ENCODE measurements at places on chromosomes 12 and 14. TPM values are rescaled to one million over a fixed set of nuclear protein-coding genes. Genes with fewer than 3 reads are reported as not detected.
A peak's percentile ranks its signal among the peaks of the same experiment; 100 is the strongest.

The ESPL1 gene
- total RNA-seq, result 39.3 TPM

The ASIC1 gene
- total RNA-seq, result 0.55 TPM

The TBC1D30 gene
- 7.4 TPM for total RNA-seq

The SLC4A8 gene
- total RNA-seq, result 9.7 TPM

DNA sequence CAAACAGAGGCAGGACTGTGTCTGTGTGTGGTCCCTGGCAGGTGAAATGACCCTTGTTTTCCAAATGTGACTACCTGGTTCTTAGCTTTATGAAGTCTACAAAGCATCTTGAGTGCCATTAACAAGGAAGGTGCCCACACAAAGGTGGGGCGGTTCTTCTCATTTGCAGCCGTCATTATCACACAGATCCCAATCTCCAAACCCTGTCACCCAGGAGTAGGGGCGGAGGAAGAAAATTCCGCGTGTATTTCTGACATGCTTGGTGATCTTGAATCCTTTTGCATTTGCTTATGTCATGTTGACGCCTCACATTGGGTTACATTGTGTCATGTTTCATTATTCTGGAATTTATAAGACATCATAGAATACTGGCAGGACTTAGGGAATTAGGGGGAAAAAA lies 277.3 kb downstream of the VRK1 start:
- H3K4me3 ChIP-seq, result no peak overlapping the region
- H3K36me3 ChIP-seq, result no peaks in the 10 kb centered on the region
- no peak overlapping the region for H3K27ac ChIP-seq

The CCDC196 gene
- total RNA-seq, result not detected

- H3K36me3 ChIP-seq, result no peaks in the 10 kb centered on the region
- no peak overlapping the region for H3K27ac ChIP-seq
- no peak for DNase-seq
- no peak overlapping the region for H3K4me3 ChIP-seq
- H3K4me1 ChIP-seq, result no peaks in the 10 kb centered on the region
Measured at GRCh38 chr12:113793250-113793649, 172.9 kb downstream of the RBM19 start.

GRCh38 chr12:57896115-57896433 lies 45.3 kb upstream of the ATP23 start:
- H3K27me3 ChIP-seq, result no peaks in the 10 kb centered on the region
- H3K4me1 ChIP-seq, result peaks cover 32% of the 10 kb centered on the region
- peak overlapping the region; percentile 36 for H3K27ac ChIP-seq
- no peaks in the 10 kb centered on the region for H3K36me3 ChIP-seq
- H3K4me3 ChIP-seq, result peak overlapping the region; percentile 44

The SFSWAP gene
- 53.3 TPM for total RNA-seq

The ACOT6 gene
- not detected for total RNA-seq

- H3K36me3 ChIP-seq, result no peaks in the 10 kb centered on the region
- H3K27me3 ChIP-seq, result no peaks in the 10 kb centered on the region
- H3K4me1 ChIP-seq, result peaks cover 21% of the 10 kb centered on the region
- no peak overlapping the region for H3K4me3 ChIP-seq
- H3K27ac ChIP-seq, result no peak overlapping the region
- DNase-seq, result no peak
Measured at GRCh38 chr12:77226368-77226767, 161.0 kb upstream of the E2F7 start.

DNA sequence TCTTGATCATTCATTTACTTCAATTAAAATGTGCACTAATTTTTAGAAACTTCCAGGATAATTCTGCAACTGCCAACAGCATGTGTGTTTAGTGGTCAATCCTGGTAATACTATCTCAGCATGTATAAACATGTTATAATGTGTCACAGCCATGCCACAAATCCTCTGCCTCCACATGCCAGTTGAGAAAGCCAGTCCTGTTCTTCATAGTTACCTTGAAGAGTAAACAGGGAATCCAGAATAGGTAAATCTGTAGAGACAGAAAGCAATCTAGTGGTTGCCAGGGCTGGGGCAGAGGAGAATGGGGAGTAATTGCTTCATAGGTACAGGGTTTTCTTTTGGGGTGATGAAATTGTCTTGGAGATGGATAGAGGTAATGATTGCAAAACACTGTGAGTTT lies 85.9 kb downstream of the ARMH4 start:
- H3K4me1 ChIP-seq, result no peaks in the 10 kb centered on the region
- H3K27ac ChIP-seq, result no peak overlapping the region
- no peaks in the 10 kb centered on the region for H3K27me3 ChIP-seq
- H3K36me3 ChIP-seq, result no peaks in the 10 kb centered on the region
- no peak overlapping the region for H3K4me3 ChIP-seq
- no peak for DNase-seq

DNA sequence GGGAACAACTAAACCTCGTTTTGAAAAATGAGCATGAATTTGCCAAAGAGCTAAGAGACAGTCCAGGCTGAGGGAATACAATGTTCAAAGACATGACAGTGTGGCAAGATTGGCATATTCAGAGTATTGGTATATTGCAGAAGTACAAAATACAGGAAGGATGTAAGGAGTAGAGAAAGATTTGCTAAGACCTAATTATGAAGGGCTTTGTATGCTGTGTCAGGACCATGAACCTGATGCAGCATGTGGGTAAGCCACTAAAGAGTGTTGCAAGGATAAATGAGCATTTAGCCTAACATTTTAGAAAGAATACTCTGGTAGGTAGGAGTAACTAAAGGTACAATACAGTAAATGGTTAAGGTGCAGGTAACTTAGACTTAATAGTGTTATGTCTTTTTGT lies 65.1 kb downstream of the KTN1 start:
- H3K27me3 ChIP-seq, result no peaks in the 10 kb centered on the region
- H3K27ac ChIP-seq, result no peak overlapping the region
- H3K36me3 ChIP-seq, result peaks cover 30% of the 10 kb centered on the region
- H3K4me3 ChIP-seq, result no peak overlapping the region

The PTPRR gene
- 0.46 TPM for total RNA-seq

The TSPAN19 gene
- total RNA-seq, result not detected

GRCh38 chr12:40351976-40352375 lies 127.2 kb downstream of the LRRK2 start:
- no peak overlapping the region for H3K27ac ChIP-seq
- H3K36me3 ChIP-seq, result no peaks in the 10 kb centered on the region
- no peaks in the 10 kb centered on the region for H3K4me1 ChIP-seq
- DNase-seq, result no peak
- no peaks in the 10 kb centered on the region for H3K27me3 ChIP-seq

GRCh38 chr14:70780396-70781075 lies 28.8 kb downstream of the MAP3K9 start:
- no peaks in the 10 kb centered on the region for H3K36me3 ChIP-seq
- H3K4me1 ChIP-seq, result no peaks in the 10 kb centered on the region
- no peaks in the 10 kb centered on the region for H3K27me3 ChIP-seq
- no peak for DNase-seq
- H3K27ac ChIP-seq, result no peak overlapping the region

- H3K36me3 ChIP-seq, result no peaks in the 10 kb centered on the region
- H3K4me1 ChIP-seq, result peaks cover 13% of the 10 kb centered on the region
- no peaks in the 10 kb centered on the region for H3K27me3 ChIP-seq
- no peak for DNase-seq
- no peak overlapping the region for H3K4me3 ChIP-seq
Measured at GRCh38 chr12:11693067-11693466, 43.6 kb downstream of the ETV6 start.

GRCh38 chr14:53603994-53604393 lies 352.6 kb downstream of the BMP4 start:
- H3K27me3 ChIP-seq, result peaks cover 1% of the 10 kb centered on the region
- no peak overlapping the region for H3K27ac ChIP-seq
- no peaks in the 10 kb centered on the region for H3K36me3 ChIP-seq
- no peaks in the 10 kb centered on the region for H3K4me1 ChIP-seq
- DNase-seq, result no peak

DNA sequence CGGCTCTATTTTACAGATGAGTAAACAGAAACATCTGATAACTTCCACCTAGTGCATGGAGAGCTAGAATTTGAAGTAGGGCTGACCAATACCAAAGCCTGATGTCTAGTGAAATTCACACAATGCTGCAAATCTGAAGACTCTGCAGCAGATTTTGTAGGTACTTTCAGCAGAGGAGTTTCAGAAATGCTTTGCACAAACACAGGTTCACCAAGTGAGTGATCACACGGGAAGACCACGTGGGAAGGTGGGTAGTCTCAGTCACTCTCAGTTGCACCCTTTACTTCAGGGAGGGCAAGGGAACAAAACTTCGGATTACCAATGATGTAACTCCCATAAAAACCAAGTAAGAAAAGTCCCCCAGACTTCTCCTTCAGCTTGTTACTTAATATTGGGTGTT lies 63.3 kb upstream of the DAAM1 start:
- peaks cover 5% of the 10 kb centered on the region for H3K27me3 ChIP-seq
- H3K36me3 ChIP-seq, result no peaks in the 10 kb centered on the region
- no peak for DNase-seq
- no peaks in the 10 kb centered on the region for H3K4me1 ChIP-seq
- H3K27ac ChIP-seq, result no peak overlapping the region

DNA sequence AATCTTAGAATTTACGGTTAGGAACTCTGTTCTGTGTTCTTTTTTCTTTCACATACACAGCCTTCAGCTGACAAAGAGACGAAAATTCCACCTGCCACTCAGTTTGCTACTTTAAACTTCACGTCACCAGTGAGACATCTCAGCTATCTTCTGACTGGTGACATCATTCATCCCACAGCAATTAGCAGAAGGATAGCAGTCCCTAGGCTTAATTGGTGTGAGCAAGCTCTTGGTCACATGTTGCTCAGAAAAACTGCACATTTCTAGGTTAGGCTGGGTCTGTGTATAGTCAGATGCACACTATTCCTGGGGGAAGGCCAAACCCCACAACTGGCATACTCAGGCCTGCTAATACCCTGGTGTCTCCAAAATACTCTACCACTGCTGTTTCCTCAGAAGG lies 23.9 kb downstream of the SLC7A7 start:
- H3K4me1 ChIP-seq, result no peaks in the 10 kb centered on the region
- H3K4me3 ChIP-seq, result no peak overlapping the region
- peaks cover 4% of the 10 kb centered on the region for H3K27me3 ChIP-seq

GRCh38 chr14:61690982-61691381 lies 4.3 kb upstream of the HIF1A start:
- H3K4me1 ChIP-seq, result peaks cover 5% of the 10 kb centered on the region
- no peak overlapping the region for H3K27ac ChIP-seq
- H3K27me3 ChIP-seq, result no peaks in the 10 kb centered on the region
- DNase-seq, result no peak
- H3K36me3 ChIP-seq, result no peaks in the 10 kb centered on the region

The VRTN gene
- total RNA-seq, result not detected

The KRT72 gene
- not detected for total RNA-seq

GRCh38 chr12:59660148-59660547 lies 64.3 kb downstream of the SLC16A7 start:
- H3K27me3 ChIP-seq, result no peaks in the 10 kb centered on the region
- no peak for DNase-seq
- H3K4me1 ChIP-seq, result no peaks in the 10 kb centered on the region

DNA sequence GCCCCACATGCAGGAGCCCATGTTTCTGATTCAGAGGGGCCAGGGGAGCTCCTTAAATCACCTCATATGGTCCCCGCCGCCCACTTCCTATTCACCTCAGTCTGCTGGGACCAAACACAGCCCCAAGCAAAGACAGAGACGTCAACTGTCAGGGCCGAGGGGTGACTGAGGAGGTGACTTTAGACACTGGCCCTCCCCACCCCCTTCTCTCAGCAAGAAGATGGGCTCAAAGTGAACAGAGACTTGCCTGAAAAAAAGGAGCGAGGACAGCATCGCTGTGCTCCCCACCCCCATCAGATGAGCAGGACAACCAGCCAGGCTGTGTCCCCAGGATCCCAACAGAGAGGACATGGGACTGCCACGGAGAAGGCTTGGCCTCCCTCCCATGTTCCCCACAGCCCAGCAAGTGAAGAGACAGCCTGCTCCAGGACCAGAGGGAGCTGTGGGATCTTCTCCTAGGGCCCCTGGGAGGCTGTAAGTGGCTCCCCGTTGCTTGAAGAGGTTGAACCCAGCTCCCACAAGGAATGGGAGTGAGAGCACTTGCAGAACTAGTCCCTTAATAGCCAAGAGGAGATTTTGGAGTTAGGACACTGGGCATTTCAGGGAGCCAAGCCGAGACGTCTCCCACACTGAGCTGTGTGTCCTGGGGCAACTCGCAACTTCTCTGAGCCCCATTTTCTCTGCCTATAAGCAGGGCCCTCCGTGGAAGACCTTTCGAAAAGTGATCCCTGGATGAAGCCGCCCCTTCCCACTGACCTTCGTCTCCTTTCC lies 1.3 kb upstream of the KRT79 start:
- no peak overlapping the region for H3K4me3 ChIP-seq
- H3K27me3 ChIP-seq, result peaks cover 2% of the 10 kb centered on the region
- no peak overlapping the region for H3K27ac ChIP-seq
- no peak for DNase-seq
- peaks cover 4% of the 10 kb centered on the region for H3K4me1 ChIP-seq
- no peaks in the 10 kb centered on the region for H3K36me3 ChIP-seq

The HOXC12 gene
- not detected for total RNA-seq

Measured in endothelial cell of umbilical vein (primary cell).